ENCODE measurements at places on chromosomes 7 and 10.

DNA sequence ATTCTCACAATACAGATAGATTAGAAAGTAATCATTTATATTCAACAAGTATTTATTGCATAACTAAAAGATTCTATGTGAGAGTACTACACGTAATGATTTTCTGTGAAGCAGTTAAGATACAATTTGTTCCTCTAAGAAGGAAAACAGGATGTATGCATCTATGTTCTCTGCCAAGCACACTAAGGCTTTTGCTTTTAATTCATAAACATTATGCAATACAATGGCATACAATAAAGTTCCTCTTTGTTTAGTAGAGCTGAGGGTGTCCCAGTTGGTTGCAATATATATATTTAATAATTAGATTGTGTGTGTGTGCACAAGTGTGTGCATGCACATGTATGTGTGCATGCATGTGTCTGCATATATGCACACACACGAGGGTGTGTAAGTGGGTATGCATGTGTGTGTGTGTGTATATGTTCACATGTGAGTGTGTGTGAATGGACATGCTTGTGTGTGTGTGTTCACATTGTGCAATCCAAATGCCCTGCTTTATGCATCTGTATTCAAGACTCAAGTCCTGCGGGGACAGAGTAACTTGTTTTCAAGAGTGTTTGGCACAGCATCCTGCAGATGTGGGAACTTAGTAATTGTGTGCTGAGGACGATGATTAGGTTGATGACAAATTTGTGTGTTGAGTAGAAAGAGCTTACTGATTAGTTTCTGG, 481.5 kb upstream of the KLF6 start:
- no peaks in the 10 kb centered on the region for H3K27me3 ChIP-seq
- H3K36me3 ChIP-seq = no peaks in the 10 kb centered on the region
- H3K27ac ChIP-seq = no peak overlapping the region
- no peak overlapping the region for H3K4me3 ChIP-seq

GRCh38 chr10:50620899-50621298, 2.9 kb downstream of the SGMS1 start:
- no peaks in the 10 kb centered on the region for H3K27me3 ChIP-seq
- H3K36me3 ChIP-seq = no peaks in the 10 kb centered on the region
- no peak overlapping the region for H3K27ac ChIP-seq

DNA sequence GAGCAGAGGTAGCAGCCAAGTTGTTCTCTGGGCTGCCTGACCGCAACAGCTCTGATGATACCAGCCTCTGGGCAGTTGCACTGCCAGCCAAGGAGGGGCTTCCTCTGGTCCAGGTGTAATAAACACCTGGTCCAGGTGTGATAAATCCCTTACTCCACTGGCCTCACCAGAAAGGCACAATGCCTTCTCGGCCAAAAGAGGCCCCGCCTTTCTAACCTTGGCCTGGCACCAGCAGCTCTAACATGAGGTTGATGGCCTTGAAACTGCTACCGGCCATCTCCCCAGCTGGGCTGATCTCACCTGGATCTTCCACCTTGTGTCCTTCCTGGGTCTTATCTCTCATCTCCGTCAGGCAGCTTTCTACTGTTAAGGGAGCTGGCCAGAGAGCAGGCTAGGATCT, 45.5 kb upstream of the PDZD8 start:
- no peaks in the 10 kb centered on the region for H3K27me3 ChIP-seq
- no peak overlapping the region for H3K4me3 ChIP-seq
- no peak overlapping the region for H3K27ac ChIP-seq
- no peak for DNase-seq
- H3K4me1 ChIP-seq = no peaks in the 10 kb centered on the region

DNA sequence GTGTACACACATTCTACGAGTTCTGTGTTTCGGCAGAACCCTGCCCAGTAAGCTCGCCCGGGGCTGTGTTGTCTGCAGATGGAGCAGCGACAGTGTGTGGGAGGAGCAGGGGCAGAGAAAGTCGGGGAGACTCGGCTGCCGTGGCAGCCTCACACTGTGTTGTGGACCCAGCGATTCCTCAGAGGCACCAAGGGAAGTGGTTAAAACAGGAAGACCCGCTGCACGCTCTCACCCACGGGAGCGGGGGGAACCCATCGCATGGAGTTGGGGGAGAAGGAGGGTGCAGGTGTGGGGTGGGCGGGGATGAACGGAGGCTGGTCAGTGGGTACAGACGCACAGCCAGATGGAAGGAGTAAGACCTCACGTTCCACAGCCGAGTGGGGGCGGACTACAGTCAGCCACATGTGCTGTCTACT, 250.2 kb downstream of the ELFN1 start:
- H3K27ac ChIP-seq = no peak overlapping the region
- H3K4me1 ChIP-seq = no peaks in the 10 kb centered on the region
- no peaks in the 10 kb centered on the region for H3K27me3 ChIP-seq

GRCh38 chr10:75070476-75070875, 41.0 kb upstream of the SAMD8 start:
- H3K27me3 ChIP-seq = no peaks in the 10 kb centered on the region
- H3K36me3 ChIP-seq = no peaks in the 10 kb centered on the region
- H3K4me1 ChIP-seq = no peaks in the 10 kb centered on the region
- DNase-seq = no peak
- H3K4me3 ChIP-seq = no peak overlapping the region
- no peak overlapping the region for H3K27ac ChIP-seq

- no peak overlapping the region for H3K27ac ChIP-seq
- no peaks in the 10 kb centered on the region for H3K4me1 ChIP-seq
- H3K27me3 ChIP-seq = no peaks in the 10 kb centered on the region
- DNase-seq = peak; percentile 58
- H3K4me3 ChIP-seq = no peak overlapping the region
These were observed 47.3 kb upstream of the CNPY1 start for GRCh38 chr7:155593461-155594162.

GRCh38 chr10:5788969-5789368, 24.3 kb downstream of the GDI2 start:
- no peaks in the 10 kb centered on the region for H3K4me1 ChIP-seq
- H3K27me3 ChIP-seq = no peaks in the 10 kb centered on the region
- H3K4me3 ChIP-seq = no peak overlapping the region
- H3K27ac ChIP-seq = no peak overlapping the region

DNA sequence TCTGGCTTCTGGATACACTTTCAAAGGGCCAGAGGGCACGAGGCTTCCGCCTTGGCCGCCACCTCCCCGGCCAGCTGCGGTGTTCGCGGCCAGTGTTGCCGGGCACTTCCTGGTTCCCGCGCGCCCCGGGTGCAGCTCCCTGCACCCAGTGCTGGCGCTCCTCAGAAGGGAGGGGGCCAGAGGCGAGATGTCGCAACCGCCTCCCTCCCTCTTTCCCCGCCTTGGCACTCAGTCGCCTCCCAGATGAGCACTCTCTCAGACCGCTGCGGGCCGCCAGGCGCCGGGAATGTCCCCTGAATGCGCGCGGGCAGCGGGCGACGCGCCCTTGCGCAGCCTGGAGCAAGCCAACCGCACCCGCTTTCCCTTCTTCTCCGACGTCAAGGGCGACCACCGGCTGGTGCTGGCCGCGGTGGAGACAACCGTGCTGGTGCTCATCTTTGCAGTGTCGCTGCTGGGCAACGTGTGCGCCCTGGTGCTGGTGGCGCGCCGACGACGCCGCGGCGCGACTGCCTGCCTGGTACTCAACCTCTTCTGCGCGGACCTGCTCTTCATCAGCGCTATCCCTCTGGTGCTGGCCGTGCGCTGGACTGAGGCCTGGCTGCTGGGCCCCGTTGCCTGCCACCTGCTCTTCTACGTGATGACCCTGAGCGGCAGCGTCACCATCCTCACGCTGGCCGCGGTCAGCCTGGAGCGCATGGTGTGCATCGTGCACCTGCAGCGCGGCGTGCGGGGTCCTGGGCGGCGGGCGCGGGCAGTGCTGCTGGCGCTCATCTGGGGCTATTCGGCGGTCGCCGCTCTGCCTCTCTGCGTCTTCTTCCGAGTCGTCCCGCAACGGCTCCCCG, at the start of gene FFAR4:
Gene FFAR4, plus strand, starts transcription at position 231 of the 842 bp plus-strand sequence. Its CDS starts 56 bp downstream, at position 287.
- no peaks in the 10 kb centered on the region for H3K36me3 ChIP-seq
- no peak within 1 kb of the TSS for H3K27ac ChIP-seq
- peak within 1 kb of the TSS; percentile 63 for H3K4me3 ChIP-seq

- H3K36me3 ChIP-seq = no peaks in the 10 kb centered on the region
- H3K4me3 ChIP-seq = no peak overlapping the region
- DNase-seq = no peak
- H3K4me1 ChIP-seq = no peaks in the 10 kb centered on the region
These were observed 207.7 kb upstream of the ADCY1 start for GRCh38 chr7:45366475-45366874.

DNA sequence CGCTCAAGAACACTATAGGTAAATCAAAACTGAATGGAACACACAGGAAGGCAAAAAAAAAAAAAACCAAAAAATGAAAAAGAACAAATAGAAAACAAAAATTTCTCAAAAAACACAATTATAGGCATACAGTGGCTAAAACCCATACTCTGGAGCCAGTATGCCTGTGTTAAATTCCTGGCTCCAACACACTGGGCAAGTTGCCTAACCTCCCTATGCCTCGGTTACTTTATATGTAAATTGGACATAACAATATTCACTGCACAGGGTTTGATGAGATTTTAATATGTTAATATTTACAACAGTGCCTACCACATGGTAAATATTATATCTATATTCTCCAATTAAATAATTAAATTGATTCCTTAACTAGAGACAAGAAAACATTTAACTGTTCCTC, 217.1 kb downstream of the HTR7 start:
- peaks cover 3% of the 10 kb centered on the region for H3K4me1 ChIP-seq
- H3K36me3 ChIP-seq = no peaks in the 10 kb centered on the region
- peak overlapping the region; percentile 55 for H3K27ac ChIP-seq
- no peaks in the 10 kb centered on the region for H3K27me3 ChIP-seq

DNA sequence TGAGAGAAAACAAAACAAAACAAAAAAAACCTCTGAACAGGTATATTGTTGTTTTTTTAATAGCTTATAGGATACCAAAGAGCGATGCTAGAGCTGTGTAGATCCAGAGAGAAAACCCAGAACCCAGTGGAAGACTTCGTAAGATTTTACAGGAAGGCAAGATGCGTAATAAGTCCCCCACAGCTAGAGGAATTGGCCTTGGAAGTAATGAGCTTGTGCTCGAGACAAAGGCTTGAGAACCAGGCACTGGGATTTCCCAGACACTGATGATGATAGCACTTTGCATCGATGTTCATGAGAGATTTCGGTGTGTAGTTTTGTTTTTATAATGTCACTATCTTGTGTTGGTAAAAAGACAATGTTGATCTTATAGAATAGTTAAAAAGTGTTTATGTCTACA, 821.5 kb upstream of the IGFBP3 start:
- no peaks in the 10 kb centered on the region for H3K27me3 ChIP-seq
- peaks cover 11% of the 10 kb centered on the region for H3K4me1 ChIP-seq
- no peak overlapping the region for H3K4me3 ChIP-seq
- DNase-seq = no peak
- H3K27ac ChIP-seq = no peak overlapping the region

GRCh38 chr10:69957241-69957885, 95.3 kb upstream of the MACROH2A2 start:
- DNase-seq = no peak
- no peaks in the 10 kb centered on the region for H3K27me3 ChIP-seq
- no peak overlapping the region for H3K27ac ChIP-seq
- no peaks in the 10 kb centered on the region for H3K36me3 ChIP-seq
- no peak overlapping the region for H3K4me3 ChIP-seq

GRCh38 chr10:67115972-67116371, 190.1 kb downstream of the LRRTM3 start:
- no peaks in the 10 kb centered on the region for H3K27me3 ChIP-seq
- H3K4me3 ChIP-seq = no peak overlapping the region
- no peaks in the 10 kb centered on the region for H3K36me3 ChIP-seq
- no peak overlapping the region for H3K27ac ChIP-seq
- H3K4me1 ChIP-seq = peaks cover 2% of the 10 kb centered on the region

DNA sequence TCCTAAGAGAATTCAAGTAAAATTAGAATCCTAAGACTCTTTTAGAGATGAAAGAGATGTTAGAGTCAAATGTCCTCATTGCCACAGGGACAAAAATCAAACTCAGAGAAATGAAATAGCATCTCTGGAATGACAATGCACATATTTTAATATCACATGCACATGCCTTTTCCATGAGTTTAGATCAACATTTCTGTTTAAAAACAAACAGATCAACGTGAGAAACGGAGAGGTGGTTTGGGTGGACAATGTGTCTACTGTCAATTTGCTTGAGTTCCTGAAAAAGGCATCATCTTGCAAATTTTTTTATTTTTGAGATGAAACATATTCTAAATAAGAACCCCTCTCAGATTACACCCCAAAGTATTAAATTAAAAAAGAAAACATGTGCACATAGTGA, 130.0 kb downstream of the CHRM2 start:
- H3K36me3 ChIP-seq = no peaks in the 10 kb centered on the region
- H3K4me3 ChIP-seq = no peak overlapping the region
- no peaks in the 10 kb centered on the region for H3K4me1 ChIP-seq
- DNase-seq = no peak
- H3K27me3 ChIP-seq = no peaks in the 10 kb centered on the region

DNA sequence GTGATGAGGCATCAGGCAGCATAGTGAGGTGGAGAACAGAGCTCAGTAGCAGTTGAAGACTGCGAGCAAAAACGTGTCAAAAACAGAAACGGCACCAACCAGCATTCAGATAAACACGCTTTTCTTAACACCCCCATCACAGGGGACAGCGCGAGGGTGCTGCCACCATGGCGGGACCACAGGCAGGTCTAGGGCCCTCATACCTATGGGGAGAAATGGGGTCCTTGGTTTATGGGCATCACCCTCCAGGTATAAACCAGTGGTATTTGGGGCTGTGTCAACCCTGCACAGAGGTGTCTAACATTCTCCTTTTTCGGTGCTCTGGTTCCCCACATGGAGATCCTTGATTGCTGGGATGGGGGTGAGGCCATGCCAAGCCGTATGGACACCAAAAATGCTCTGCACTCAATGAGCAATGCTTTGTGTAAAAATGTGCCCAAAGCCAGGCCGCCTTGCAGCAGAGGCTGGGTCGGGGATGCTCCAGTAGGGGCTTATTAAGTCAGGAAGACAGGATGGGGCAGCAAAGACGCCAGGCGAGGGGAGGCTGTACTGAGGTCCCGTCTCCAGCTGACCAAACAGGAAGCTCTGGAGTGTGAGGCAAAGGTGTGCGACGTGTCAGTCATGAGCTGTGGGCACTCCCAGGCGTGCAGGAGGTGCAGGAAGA, 191.5 kb downstream of the WDR37 start:
- no peaks in the 10 kb centered on the region for H3K36me3 ChIP-seq
- no peak overlapping the region for H3K4me3 ChIP-seq
- H3K27me3 ChIP-seq = no peaks in the 10 kb centered on the region
- no peaks in the 10 kb centered on the region for H3K4me1 ChIP-seq
- H3K27ac ChIP-seq = no peak overlapping the region

- H3K27me3 ChIP-seq = no peaks in the 10 kb centered on the region
- no peaks in the 10 kb centered on the region for H3K4me1 ChIP-seq
- DNase-seq = no peak
These were observed 530.3 kb downstream of the ARL4A start for GRCh38 chr7:13217768-13218167.

DNA sequence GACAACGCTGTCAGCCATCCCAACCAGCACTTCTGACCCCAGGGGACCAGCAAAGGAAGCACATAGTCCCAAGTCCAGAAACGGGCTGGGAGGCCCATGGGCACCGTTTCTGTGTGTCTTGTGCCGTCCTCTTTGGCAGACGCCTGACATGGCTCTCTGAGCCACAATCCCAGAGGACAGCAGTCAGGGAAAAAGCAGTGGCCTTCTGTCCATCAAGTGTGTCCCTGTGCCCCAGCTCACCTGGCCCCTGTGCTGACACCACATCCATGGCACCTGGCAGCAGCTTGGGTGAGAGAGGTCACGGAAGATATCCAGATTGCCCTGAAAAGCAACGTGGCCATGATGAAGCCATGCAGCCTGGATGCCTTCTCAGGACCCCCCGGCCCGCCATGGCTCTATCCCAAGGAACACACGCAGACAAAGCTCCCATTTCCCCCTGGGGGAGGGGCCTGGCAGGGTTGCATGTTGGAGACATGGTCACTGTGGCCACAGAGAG, 38.1 kb upstream of the ANTXRL start:
- peak; percentile 56 for DNase-seq
- H3K4me3 ChIP-seq = no peak overlapping the region
- H3K27ac ChIP-seq = no peak overlapping the region
- H3K36me3 ChIP-seq = no peaks in the 10 kb centered on the region
